SK-N-SH (cell line): ENCODE measurements at places on chromosomes 7 and 10. TPM values are rescaled to one million over a fixed set of nuclear protein-coding genes. Genes with fewer than 3 reads are reported as not detected.

The TMEM229A gene
- 0.35 and 0.88 TPM in 2 replicates for polyA plus RNA-seq

The HOXA7 gene
- polyA plus RNA-seq, result not detected in 2 replicates

The MRC1 gene
- not detected in 2 replicates for polyA plus RNA-seq

The TES gene
- polyA plus RNA-seq, result 9.5 and 15.6 TPM in 2 replicates

The MYL7 gene
- polyA plus RNA-seq, result 0.47 TPM in 1 of 2 replicates, not detected in the other

The PSTK gene
- 8.4 and 9.5 TPM in 2 replicates for polyA plus RNA-seq

The ZYX gene
- 124 and 271 TPM in 2 replicates for polyA plus RNA-seq

The TWIST1 gene
- 162 and 170 TPM in 2 replicates for polyA plus RNA-seq

The TMEM273 gene
- not detected in 2 replicates for polyA plus RNA-seq

The PDCD4 gene
- polyA plus RNA-seq, result 23.3 and 31.1 TPM in 2 replicates

DNA sequence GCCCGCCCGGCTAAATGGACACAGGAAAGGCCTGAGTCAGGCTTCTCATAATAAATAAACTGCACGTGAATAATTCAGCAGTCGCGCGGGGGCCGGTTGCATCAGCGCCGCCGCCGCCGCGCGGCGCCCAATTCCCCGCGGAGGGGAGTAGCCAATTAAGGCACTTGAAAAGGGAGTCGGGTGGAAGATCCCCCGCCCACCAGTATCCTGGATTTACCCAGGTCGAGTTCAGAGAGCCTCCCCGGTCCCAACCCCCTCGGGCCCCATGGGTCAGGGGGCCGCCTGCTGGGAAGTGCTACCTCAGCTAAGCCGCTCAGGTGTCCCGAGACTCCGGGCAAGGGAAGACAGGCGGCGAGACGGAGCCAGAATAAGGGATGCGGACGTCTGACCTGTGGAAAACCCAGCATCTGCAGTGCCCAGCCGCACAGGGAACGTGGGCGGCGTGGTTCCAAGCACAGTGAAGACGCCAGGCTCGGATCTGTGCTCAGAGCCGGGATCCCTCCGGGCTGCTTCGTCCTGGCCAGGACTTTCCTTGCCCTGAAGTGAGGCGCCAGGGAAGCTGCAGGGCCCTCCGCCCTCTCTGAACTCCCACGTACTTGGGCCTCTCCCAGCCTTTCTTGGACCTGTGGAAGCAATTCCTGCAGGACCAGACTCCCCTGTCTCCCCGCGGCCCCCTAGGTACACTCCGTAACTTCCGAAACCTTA lies 7.3 kb upstream of the LBX1 start:
- DNase-seq, result no peak

DNA sequence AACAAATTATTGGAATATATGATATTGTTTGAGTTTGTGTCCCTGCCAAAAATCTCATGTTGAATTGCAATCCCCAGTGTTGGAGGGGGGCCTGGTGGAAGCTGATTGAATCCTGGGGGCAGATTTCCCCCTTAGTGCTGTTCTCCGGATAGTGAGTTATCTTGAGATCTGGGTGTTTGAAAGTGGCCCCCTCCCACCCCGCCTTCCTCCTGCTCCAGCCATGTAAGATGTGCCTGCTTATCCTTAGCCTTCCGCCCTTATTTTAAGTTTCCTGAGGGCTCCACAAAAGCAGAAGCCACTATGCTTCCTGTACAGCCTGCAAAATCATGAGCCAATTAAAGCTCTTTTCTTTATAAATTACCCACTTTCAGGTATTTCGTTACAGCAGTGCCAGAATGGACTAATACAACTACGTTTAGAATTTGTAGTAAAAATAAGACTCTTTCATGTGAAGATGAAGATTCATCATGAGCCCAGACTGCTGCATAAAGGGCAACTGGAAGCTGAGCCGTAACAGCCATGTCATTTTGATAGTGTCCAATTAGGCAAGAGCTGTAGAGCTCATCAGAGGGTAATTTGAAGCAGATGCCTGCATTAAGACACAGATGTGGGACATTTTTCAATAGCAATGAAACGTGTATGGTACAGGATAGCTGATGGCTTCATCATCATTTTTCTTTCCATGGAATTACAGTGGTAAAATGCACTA lies 1007.2 kb downstream of the REEP3 start:
- DNase-seq, result peak; percentile 62

DNA sequence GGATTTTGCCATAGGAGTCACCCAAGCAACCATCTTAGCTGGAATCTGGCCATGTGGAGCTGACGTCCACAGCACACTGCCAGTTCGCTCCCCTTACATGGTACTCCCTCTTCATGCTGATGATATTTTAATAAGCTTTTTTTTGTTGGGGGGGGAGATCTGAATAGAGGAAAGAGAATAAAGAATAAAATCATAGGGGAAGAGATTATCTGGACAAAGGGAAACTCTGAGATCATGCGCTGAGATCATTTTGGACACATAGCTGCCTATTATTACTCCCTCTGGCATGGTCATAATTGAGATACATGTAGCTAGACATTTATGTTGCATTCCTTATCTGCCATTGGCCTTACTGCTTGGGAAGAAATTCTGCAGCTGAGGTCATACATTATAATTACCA lies 282.7 kb downstream of the HTR7 start:
- DNase-seq, result no peak

GRCh38 chr10:121237718-121238117 lies 360.5 kb downstream of the FGFR2 start:
- DNase-seq, result no peak

- no peak for DNase-seq
Observed at GRCh38 chr7:48416327-48416908, 245.2 kb downstream of the ABCA13 start.

- peak; percentile 53 for DNase-seq
Observed at GRCh38 chr7:21941611-21942141, 4.0 kb downstream of the CDCA7L start.

- DNase-seq, result no peak
Observed at GRCh38 chr7:103532955-103533354, 86.9 kb upstream of the SLC26A5 start.

GRCh38 chr10:35574924-35575352 lies 30.2 kb upstream of the GJD4 start:
- DNase-seq, result no peak

DNA sequence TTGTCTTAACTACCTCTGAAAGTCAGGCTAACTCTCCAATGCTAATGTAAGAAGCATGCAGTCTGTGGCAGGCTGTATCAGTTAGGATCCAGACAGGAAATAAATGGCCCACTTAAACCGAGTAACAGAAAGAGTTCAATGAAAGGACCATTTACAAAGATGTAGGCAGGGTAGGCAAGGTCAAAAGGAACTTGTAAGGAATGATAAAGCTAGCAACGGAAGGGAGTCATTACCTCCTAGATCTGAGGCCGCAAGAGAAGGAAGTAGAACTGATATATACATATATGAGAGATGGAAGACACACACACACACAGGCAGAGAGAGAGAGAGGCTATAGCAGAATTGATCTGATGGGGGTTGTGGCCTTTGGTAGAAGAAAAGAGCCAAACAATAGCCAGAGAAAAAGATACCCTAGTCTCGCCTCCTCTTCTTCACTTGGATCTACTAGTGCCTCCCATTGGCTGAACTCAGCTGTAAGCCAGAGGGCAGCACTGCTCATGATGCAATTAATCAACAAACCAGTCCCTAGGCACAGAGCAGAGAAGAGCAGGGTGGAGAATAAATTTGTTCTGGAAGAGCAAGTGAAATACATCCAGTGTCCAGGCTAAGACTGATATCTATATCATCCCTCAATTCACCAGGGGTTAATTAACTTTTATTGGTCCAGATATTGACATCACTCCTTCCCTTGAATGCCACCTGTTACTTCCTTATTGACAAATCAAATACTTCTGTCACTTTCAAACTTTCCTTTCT lies 91.2 kb downstream of the LSMEM1 start:
- DNase-seq, result no peak

DNA sequence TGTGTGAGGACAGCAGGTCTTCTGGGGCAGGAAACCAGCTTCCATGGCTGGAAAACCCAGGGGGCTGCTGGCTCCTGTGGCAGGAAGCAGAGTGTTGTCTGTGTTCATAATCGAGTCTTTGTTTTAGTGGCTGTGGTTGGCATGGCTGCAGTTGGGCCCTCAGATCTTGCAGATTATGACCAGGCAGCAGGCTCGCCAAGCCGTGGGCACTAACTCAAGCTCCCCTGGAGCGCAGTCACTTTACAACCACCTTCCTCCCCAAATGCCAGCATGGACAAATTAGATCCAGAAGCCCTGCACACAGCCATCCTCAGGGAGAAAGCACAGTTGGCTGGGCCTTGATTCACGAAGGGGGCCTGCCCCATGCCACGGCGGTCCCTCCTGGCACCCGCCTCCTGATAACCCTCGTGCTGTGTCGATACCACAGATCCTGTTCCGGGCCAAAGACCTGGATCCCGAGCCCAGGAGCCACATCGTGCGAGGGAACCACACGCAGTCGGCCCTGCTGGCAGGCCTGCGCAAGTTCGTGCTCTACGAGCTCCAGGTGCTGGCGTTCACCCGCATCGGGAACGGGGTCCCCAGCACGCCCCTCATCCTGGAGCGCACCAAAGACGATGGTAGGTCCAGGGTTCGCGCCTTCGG lies 552.5 kb upstream of the FOXK1 start:
- peak; percentile 75 for DNase-seq

DNA sequence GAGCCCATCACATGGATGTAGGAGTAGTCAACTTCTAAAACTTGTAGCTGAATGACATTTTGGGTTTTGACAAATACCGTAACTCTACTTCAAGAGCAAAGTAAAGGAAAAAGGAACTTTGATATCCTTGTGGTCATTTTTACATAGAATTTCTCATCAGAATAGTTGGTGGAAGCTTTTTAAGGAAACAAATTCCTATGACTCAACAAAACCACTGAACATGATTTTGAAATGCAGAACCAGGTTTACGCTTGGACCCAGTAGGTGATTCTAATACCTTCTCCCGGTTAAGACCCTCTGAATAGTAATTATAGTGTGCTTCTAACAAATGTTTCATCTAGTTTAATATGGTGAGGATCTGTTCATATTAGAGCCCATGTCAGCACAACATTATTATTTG lies 307.8 kb downstream of the GPR37 start:
- DNase-seq, result no peak

DNA sequence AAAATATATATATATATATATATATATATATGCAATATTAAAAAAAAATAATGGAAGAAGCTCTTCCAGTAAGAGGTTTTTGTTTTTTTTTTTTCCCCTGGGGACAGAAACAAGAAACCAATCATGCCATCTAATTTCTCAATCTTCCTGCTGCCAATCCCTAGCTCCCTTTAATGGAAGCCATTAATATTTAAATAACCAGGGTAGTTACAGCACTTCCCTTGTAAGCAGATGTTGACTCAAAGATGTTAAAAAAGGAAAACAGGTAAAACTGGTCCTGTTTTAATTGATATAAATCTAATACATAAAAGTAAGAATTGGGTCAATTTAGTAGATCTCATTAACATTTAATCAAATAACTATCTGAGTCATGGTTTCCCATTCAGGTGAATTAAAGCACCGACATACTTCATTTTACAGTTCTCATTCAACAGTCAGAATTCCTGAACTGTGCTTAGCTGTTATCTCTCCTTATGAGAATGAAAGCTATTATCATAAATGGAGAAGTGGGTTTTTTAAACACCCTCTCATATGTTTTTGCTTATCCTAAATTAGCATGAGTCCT lies 22.6 kb downstream of the CPVL start:
- no peak for DNase-seq

DNA sequence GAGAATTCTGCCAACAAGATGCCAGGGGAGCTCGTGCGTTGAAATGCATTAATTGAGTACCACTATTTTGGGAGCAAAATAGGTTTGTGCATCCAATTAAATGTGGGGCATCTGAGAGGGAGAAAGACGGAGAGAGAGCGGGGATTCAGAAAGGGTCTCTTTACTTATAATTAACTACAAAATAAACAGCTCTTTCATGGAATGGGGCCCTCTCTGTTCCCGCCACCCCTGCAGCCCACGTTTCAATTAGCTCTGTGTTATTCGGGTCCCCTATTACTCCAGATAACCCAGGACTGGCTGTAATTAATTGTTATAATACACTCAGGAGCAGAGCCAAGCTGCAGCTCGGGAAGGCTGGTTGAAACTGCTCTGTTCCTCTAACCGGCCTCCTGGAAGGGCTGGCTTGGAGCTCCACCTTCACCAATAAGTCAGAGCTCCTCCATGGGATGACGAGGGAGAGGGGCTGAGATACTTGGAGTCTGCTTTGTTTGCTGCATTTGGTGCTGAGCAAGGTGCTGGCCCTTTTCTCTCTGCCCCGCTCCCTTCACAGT lies 67.8 kb downstream of the CARD11 start:
- no peak for DNase-seq

DNA sequence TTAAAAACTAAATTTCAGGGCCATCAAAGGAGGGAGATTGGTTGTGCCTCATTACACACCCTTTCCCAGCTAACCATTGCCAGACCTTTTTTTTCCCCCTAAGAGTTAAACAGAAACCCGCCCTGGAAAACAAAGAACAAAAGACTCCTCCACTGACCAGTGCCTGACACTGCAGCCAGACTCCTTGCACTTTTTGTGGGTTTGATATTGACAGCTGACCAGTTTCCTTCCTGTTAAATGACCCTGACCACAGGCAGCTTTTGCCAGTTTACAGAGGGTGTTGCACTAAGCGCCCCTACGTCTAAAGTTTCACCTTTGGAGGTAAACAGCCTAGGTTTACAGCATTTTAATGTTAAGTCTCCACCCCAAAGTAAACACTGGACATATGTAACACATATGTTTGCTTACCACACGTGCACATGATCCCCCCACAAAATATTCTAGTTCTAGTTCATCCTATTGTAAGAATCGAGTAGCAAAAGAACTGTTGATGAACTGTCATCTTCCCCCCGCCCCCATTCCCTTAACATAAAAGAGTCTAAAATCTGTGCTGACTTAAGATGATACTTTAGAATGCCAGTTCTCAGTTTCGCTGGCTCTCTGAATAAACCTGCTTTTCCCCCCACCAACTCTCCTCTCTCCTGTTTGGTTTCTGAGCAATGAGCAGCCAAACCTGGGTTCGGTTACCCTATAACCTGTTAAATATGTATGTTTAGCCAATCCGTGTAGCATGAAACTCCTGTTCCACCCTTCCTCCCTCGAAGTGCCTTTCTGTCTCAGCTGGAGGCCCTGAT lies 38.0 kb downstream of the FOXI2 start:
- no peak for DNase-seq

GRCh38 chr10:86306628-86307278 lies 59.8 kb downstream of the GRID1 start:
- no peak for DNase-seq

- DNase-seq, result no peak
Observed at GRCh38 chr10:65618126-65618525, 1307.7 kb upstream of the LRRTM3 start.

DNA sequence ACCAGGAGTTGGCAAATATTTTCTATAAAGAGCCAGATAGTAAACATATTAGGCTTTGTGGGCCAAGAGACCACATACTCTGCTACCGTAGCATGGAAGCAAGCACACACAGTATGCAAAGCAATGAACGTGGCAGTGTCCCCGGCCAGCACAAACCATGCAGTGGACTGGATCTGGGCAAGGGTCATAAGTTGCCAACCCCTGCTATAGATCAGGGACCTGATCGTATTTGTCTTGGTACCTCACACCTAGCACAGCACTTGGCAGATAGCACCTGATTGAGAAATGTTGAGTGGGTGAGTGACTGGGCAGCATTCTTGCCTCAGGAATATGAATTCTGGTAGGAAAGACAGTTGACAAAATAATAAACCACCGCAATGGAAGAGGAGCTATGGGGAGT lies 331.9 kb downstream of the FGFR2 start:
- no peak for DNase-seq
